Activated naive CD8-positive, alpha-beta T cell treated with anti-CD3 and anti-CD28 coated beads, Interleukin-2, amount 10 ng/mL, durations not matched to agents 7 days and 5 days (primary cell): ENCODE measurements at places on chromosomes 5 and 9.

- DNase-seq = no peak
Measured at GRCh38 chr9:86730163-86730928, 217.0 kb downstream of the GAS1 start.

DNA sequence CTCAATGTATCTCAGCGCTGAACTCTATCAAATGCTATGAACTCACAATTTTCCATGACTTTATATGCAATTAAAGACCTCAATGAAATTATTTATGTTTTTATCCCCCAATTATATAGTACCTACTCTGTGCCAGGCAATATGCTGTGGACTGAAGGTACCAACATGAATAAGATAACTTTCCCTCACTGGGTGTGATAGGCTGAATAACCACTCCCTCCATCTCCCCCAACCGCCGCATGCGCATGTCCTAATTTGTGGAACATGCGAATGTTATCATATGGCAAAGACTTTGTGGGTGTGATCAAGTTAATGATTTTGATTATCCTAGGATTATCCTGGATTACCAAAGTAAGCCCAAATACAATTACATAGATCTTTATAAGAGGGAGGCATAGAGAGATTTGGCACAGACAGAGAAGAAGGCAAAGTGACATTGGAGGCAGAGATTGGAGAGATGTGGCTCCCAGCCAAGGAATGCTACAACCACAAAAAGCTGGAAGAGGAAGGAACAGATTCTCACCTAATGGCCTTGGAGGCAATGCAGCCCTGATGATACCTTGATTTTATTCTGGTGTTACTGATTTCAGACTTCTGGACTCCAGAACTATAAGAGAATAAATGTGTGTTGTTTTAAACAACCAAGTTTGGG is 149.1 kb upstream of the VCAN start:
- DNase-seq = no peak

DNA sequence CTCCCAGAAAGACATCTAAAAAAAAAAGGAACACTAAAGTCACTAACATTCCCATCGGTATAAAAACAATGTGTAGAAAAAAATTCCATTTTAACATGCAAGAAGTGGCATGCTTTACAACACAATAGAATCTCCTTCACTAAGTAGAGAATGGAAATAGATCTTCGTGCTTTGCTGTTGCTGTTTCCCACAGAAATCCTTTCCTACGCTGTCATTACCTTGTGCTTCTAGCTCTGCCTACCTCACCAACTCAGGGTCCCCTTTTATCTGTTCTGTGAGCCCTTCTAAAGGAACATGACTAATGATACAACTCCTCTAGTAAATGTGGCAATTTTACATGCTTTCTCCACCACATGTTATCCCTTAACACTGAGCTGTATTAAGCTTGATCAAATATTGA is 202.9 kb downstream of the MCTP1 start:
- no peak for DNase-seq

- no peak for DNase-seq
Measured at GRCh38 chr5:79205965-79206364, 30.0 kb upstream of the JMY start.

GRCh38 chr5:5979761-5980537 is 398.4 kb downstream of the MED10 start:
- DNase-seq = no peak

GRCh38 chr5:17365811-17366138 is 132.3 kb upstream of the TAF11L2 start:
- no peak for DNase-seq

DNA sequence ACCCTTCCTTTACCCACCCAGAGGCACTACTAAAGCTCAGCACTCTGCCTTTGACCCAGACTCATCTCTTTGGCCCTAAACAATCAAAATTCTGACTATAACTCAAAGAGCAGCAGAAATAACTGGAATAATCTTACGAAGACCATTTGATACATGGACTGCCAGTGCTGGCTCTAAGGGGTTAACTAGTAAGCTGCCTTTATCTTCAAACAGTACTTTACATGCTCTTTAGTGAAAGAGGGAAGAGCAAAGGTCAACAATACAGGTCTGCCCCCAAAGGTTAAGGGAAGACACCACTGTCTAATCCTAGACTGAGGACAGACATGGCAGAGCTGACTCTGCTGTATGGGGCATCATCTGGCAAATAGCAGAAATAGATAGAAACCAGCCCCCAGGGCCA is 45.8 kb downstream of the NRG2 start:
- no peak for DNase-seq

DNA sequence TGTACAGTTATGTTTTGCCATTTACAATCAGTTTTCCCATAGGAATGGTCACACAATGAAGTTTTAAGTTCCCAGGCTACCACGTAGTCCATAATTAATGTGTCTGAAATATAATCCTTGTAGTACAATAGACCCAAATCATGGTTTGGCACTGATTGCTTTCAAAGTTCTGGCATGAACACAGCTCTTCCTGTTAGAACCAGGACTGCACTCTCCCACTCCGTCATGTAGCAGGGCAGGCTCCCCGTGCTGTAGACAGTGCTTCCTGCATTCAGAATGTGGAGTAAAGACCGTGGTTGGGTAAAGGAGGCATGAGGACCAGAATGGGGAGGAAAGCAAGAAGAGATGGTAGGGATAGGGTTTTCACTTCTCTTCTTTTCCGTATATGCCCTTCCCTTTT is 4.0 kb downstream of the SEC61B start:
- no peak for DNase-seq

GRCh38 chr5:31811210-31811609 is 172.3 kb downstream of the PDZD2 start:
- DNase-seq = no peak

DNA sequence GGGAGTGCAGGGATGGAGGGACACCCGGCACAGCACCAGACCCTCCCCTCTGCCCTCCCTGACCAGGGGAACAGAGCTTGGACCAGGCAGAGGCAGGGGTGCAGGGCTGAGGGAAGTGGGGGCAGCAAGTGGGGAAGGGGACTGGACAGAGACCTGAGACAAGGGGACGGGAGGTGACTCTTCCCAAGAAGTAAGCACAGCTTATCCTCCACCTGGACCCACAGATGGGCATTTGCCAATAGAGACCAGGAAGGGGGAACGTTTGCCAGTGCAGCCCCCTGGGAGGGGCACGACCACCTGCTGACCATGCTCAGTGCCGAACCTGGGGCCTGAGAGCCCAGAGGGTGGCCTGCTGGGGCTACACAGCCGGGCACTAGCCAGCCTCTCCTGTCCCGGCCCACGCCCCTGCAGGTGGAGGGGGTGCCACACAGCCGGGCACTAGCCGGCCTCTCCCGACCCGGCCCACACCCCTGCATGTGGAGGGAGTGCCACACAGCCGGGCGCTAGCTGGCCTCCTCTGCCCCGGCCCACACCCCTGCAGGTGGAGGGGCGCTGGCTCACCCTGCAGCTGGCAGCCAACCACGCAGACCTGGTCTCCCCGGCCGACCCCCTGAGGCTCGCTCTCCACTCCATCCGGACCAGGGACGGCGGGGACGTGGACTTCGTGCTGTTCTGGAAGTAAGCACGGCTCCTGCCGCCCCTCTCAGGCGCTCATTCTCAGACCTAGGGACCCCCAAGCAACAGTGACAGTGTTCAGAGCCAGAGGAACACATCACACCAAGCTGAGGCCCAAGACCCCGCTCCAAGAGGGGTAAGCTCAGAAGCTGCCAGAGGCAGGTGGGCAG is 24.3 kb downstream of the GLT6D1 start:
- no peak for DNase-seq

DNA sequence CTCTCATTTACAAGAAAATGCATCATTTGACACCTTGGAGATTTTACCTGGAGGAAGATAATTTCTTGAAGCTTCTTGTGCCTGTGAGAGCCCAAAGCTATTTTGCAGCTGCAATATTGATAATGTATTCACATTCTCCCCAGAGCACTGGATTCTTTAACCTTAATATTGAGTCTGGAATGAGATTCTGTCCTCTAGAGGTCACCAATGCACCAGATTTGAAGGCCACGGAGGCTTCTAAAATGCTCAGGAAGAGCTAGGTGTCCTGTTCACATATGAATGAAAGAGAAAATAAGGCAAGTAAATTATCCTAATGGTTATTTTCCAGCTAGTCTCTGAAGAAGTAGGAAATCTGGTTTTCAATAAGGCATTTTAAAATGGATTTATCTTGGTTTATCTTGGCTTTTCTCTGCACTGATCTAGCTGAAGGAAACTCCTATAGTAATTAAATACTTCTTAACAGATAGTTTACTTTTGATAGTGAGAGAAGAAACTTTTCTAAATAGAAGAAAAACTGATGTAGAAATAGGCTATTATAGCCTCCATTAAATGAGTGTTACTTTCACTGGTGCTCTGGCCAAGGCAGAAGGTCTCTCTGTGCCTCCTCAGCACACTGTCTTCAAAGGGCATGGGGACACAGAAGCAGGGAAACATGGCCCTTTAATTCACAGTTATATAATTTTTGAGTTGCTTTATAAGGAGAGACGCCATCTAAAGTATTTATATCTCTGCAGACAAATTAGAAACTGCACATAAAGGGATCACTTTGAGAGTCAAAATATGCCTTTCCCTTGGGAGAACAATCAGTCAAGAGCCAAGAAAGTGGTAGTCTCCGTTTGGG is 297.0 kb upstream of the ACTBL2 start:
- no peak for DNase-seq

DNA sequence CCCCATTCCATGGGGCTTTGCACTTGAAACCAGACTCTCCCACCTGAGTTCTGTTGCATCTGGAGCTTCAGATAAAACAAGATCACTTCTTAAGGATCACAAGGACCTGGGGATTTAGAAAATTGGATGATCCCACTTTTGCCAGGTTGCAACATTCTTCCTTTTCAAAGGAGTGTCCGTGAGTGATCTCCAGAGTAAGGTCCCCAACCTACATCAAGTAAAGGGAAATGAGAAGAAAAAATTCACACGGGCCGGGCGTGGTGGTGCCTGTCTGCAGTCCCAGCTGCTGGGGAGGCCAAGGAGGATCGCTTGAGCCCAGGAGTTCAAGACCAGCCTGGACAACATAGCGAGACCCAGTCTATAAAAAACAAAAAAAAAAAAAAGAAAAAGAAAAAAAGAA is 41.2 kb upstream of the COL5A1 start:
- DNase-seq = no peak

DNA sequence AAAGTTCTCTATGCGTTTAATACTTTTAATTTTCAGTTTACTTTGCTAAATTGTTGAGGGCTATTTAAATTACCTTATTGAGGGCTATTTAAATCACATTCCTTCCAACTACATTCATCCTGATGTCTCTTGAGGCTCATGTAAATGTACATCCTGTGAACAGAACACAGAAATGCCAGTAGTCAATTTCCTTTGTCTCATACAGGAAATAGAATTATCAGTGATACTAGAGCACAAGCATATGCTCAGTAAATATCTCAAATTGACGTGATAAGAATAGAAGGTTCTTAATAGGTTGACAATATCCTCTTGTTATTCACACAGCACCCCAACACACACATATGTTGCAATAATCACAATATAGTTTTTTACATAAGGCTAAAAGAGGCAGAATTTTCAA is 449.0 kb downstream of the CYLC2 start:
- no peak for DNase-seq

DNA sequence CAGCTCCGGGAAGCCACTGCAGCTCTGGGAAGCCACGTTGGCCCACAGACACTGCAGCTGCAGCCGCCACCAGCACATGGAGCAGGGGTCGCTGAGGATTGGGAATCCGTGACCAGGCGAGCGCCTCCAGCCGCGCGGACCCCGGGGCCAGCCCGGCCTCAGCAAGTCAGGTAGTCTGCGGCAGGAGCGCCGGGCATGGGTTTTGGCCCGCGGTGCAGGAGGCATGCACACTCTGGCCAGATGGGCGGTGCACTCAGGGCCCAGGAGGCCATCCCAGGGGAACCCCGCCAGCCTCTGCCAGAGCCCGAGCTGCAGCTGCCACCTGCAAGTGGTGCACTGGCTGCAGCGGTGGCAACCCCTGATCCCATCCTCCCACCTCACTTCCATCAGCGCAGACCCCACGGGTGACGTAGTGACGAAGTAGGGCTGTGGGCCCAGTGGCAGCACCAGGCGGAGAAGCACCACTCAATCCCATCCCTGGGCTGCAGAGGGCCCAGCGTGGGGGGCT is 368.3 kb upstream of the SPATA31A5 start:
- DNase-seq = no peak

- DNase-seq = no peak
Measured at GRCh38 chr5:5957737-5958136, 420.6 kb downstream of the MED10 start.

GRCh38 chr5:170294057-170294456 is 3.5 kb downstream of the LCP2 start:
- no peak for DNase-seq

DNA sequence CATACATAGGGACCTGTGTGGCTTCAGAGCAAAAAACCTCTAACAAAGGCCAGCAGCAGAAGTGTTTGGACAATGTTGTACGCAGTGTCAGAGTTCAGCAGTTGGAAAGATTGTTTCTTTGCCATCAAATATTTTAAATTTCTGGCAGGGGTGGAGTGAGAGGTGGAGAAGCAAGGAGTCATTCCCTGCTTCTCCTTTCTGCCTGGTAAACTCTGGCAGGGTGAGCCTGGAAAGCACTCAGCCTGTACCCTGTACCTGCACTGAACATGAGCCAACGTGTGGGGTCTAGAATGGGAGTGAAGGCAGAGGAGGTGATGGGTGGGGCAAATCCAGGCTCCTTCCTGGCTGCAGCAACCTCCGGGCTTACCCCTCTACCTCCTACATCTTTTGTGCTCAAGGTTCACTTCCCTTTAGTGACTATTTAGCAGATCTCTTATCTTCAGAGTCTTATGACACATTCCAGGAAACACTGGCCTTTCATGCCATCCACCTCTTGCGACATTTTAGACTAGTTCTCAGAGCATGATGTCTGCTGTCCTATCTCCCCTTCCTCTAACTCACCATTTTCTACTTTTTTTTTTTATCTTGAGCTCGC is 445.0 kb upstream of the PIK3R1 start:
- no peak for DNase-seq

GRCh38 chr5:97297063-97297703 is 114.1 kb upstream of the RIOK2 start:
- no peak for DNase-seq

DNA sequence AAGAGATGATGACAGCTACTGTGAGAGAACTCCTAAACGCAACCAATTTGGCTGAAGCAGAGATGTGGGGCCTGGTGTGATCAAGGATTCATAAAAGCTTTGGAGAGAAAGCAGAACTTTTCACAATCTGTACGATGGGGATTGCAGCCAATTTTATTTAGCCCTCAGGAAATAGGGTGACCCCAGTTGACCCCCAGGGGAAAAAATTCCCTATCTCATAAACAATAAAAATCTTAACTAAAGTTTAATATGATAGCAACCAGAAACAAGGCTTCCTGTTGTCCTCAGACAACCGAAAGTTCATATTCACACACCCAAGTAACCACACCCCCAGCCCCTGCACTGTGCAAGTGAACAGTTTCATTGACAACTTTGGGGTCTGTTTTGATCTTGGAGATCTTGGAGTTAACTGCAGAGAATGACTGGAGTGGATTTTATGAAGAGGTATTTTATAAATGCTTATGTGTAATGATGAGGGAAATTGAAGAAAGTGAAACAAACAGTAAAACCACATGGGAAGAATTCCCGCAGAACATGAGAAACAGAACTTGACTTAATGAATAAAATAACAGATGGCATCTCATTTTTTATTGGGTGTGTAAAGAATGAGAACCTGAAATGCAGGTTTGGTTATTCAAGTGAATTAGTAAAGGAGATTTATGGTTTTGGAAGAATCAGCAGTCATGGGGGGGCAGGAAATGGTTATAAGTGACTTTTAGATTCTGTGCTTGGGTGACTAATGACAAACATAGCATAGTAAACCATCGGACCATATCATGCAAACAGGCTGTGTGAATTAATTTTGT is 94.5 kb downstream of the PDE4D start:
- DNase-seq = no peak

GRCh38 chr5:95668728-95669127 is 14.1 kb downstream of the SPATA9 start:
- no peak for DNase-seq
